Astrocyte of the hippocampus (primary cell): ENCODE measurements at places on chromosomes 3 and 15.

- no peak for DNase-seq
Measured at GRCh38 chr15:44801364-44801763, 65.0 kb downstream of the TRIM69 start.

DNA sequence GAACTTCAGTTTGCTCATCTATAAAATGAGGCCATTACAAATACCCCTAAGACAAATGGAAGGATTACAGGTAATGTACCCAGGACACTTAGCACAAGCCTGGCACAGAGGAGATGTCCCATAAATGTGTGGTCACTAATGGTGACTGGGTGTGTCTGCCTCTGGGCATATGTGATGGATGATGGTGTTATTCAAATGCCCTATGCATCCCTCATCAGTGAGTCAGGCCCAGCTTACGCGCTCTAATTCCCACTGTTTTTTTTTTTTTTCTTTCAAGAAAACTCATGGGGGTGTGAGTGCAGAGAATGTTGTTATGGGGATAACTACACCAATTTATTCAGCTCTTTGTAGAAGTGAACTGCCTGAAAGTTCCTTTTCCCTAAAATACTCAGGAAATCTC, 23.6 kb upstream of the KIF23 start:
- peak; percentile 55 for DNase-seq

DNA sequence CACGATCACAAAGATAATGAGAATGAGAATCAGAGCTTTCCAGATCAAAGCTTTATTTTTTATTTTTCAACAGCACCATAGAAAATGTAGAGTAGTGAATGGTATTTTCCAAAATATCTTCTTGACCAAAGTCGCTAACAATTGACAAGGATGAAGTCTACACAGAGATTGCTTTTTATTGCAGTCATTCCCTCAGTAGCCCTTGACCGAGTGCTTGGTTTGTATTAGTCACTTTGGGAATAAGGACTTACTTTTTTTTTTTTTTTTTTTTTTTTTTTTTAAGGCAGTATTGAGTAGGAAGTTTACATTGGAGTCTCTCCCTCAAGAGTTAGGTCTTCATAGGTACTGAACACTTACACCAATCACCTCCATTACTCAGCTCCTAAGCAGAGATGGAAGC, 39.8 kb downstream of the THRB start:
- no peak for DNase-seq

GRCh38 chr3:42612928-42613327, 12.4 kb downstream of the NKTR start:
- DNase-seq = no peak

- DNase-seq = no peak
Measured at GRCh38 chr3:64551697-64552096, 136.1 kb downstream of the ADAMTS9 start.

DNA sequence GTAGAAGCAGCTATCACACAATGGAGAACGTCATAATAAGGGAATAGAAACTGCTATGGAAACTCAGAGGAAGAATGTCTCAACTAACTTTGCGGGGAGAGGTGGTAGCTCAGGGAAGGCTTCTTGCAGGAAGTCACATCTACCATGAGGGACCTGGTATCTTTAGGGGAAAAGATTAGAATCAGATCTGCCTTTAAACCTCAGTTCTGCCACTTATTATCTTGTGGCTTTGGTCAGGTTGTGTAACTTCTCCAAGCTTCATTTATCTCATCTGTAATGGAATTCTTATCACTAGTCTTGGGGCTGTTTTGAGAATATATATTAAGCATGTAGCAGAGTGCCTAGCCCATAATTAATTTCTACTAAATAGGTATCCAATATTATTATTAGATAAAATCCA, 46.4 kb upstream of the PRICKLE2 start:
- no peak for DNase-seq

DNA sequence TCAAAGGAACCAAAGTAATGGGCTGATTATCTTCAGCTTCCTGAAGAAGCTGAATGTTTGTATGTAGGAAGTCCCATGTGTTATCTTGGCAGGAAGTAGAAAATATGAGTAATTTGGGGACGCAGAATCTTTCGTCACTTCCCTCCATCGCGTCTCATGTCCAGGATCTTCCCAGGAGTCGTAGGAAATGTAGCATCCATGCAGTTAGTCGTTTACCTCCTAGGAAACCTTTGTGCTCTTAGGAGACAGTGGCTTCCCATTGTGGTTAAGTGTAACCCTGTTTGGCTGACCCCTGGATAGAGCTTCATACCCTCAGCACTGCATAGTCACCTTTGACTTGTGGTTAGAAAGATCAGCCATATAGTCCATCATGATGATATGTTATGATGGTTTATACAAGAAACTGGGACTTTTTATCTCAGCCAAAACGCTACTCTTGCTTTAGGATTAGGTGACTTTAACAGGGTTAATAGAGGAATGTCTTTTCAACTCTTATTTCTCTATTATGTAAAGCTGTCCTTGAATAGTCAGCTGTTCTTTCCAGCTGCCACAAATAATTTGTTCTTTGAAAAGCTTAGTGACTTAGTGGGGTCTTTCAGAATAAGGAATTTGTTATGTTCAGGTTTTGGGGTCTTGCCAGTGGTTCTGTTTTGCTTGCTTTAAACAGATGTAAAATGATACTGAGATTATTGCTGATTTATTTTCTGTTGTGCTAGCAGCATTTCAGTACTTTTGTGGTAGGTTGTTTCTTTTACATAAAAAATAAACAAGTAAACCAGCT, 92.2 kb downstream of the KLHL25 start:
- DNase-seq = no peak

DNA sequence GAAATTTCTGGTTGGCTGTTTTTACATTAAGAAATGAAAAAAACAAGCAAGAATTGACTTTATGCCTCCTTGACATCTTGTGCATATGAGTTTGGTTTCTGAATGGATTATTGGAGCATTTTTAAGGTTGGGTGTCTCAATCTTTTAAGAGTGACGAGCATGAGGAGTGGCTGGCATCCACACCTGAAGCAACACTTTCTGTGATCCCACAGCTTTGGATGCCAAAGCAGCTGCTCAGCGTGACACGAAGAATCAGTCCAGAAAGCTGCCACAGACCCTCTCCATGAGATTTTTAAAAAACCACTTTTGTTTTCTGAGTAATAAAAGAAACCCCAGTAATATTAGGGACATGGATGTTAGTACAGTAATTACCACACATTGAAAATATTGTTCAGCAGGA, 154.5 kb downstream of the KLF13 start:
- DNase-seq = no peak

DNA sequence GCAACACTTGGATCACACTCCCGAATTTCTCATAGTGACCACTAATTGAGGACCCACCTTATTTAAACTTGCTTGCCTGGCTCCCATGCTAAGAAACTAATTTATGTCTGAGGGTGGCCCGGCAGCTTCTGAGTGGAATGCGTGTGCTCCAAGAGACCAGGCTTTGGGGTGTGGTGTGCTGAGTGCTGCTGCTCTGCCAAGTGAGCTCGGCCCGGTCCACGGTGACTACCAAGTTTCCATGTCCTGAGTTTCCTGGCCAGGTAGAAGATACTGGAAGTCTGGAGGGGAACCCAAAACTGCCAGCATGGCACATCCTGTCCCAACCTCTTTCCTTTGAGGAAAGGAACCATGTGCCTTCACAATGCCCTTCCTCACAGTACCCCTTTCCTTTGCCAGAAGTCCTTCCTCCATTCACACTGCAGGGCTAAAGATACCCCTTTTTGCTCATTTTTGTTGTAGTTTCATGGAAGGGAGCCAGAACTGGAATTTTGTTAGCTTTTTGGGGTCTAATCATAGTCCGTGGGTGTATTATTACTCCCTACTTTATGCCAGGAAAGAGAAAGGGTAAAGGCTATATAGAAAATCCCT, 59.1 kb upstream of the ACAD9 start:
- no peak for DNase-seq

DNA sequence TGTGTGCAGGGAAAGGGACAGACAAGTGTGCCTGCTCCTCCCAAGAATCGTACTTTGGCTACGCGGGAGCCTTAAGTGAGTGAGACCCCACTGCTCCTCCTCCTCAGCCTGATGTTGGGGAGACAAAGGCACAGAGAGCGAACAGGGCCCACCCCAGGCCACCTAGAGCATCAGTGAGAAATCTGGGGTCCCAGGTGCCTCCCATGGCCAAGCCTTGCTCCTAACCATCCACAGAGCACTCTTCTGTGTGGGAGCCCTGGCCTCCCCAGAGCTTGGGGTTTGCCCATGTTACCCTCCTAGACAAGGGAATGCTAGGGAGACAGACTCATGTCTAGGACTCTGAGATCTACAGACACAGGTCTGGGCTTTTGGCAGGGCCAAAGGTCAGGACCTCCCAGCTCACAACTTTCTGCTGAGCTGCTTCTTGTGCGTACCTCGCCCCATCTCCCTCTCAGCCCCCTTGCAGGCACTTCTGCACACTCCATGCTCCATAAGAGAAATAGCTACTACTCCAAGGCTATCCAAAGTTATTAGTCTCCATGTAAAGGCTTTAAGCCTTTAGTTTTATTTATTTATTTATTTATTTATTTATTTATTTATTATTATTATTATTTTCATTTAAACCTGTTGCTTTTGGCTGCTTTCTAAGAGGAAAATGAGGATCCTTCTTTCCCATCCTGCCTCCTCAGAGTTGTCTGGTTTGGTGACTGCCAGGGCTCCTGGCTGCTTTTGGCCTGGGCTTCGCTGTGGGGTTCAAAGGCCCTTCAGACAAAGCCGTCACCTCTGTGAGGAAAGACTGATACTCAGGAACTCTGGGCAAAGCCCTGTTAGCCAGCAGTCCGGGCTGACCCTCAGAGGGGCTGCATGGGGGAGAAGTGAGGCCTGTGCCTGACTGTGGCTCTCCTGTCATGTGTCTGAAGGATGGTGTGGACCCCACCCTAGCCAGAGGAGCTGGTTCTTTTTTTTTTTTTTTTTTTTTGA, 32.8 kb upstream of the TOPBP1 start:
- no peak for DNase-seq

GRCh38 chr3:133169331-133170068, 131.3 kb downstream of the TMEM108 start:
- DNase-seq = no peak

GRCh38 chr3:73484656-73485248, 140.0 kb downstream of the PDZRN3 start:
- no peak for DNase-seq

- DNase-seq = no peak
Measured at GRCh38 chr15:47725906-47726305, 8.6 kb downstream of the SEMA6D start.

GRCh38 chr15:77810130-77810571, 177.4 kb upstream of the LINGO1 start:
- no peak for DNase-seq

- peak; percentile 88 for DNase-seq
Measured at GRCh38 chr15:76336254-76337058, at the start of gene ISL2. TSS of gene ISL2 (plus strand) at chr15:76336773. CDS start at chr15:76336884, 111 bp downstream.

DNA sequence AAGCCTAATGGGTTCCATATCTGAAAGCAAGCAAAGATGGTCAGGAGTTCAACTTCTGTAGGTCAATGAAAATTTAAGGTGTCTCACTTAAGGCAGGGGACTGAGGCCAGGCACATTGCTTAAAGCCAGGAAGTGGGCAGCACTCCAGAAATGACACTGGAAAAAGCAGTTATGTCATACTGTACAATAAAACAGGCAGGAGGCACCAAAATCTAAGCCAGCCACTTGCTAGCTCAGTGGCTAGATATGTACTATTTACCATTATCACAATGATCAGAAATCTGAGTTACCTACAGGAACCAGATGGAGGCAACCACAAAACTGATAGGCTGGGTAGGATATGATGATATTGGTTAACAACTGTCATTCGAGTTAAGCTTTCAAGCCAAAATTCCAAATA, 57.3 kb downstream of the FRMD5 start:
- DNase-seq = no peak

- no peak for DNase-seq
Measured at GRCh38 chr15:55715355-55716076, 27.4 kb downstream of the PRTG start.

- DNase-seq = no peak
Measured at GRCh38 chr3:135081856-135082434, 286.9 kb downstream of the EPHB1 start.

DNA sequence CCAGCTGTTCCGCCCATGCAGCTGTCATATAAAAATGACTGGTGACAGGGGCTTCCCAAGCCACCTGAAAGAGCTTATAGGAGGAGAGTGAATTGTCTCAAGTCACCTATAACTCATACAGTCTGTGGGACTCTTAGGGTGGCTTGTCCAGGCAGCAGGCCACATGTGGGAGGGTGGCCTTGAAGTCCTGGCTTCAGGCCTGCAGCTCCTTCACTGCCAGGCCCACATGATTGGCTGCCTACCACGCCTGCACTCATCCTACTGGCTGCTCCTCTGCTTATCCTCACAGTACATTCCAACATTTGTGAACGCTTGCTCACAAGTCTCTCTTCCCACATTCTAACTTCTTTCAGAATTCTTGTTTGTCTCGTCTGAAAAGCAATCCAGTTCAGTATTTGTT, 41.1 kb upstream of the TIPARP start:
- DNase-seq = peak; percentile 88

DNA sequence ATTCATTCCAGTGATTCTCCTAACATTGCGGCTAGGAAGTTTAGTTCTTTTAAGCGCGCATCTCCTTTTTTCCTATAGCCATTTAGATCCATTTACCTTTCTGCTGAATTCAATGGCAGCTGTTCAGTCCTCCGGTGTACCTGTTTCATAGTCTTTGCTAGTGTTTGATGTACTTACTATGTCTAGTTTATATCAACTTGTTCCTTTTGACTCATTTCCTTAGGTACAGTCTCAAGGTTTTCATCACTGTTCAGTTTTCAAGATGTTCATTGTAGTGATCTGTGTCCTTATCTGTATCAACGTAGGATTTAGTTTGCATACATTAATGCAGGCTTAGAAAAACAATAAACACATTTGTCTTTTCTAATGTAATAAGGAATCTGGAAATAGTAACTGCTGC, 59.0 kb upstream of the MBNL1 start:
- no peak for DNase-seq

- no peak for DNase-seq
Measured at GRCh38 chr3:37249717-37250116, 75.3 kb upstream of the LRRFIP2 start.

DNA sequence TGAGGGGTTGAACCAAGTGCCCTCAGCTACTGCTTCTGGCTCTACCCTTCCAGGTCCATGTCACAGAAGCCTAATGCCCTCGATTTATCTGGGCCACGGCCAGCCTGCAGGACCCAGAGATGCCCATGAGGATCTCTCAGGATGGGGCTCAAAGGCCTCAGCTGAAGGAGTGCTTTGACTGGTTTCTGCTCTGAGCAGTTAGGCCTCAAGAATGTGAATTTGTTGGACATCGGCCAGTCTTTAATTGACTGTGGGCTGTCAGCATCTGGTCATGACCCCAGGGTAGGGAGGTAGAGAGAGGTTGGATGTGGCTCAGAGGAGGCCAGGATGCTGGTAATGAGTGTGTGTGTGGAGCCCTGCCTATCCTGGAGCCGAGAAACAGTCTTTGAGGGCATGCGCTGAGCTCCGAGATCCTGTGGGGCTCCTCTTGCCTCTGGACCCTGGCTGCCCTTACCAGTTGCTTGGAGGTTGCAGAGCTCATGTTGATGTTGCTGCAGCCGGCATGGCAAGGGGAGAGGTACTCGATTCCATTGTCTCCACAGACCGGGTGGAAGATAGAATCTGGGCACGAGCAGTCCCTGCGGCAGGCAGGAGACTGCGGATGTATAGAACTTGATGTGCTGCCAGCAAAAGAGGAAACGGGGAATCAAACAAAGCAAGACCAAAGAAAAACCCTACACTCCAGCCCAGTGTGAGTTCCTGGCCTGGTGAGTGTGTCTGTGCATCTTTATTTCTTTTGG, 49.1 kb upstream of the RAB6B start:
- peak; percentile 95 for DNase-seq
